ENCODE measurements at places on chromosomes 12 and 14. TPM values are rescaled to one million over a fixed set of nuclear protein-coding genes. Genes with fewer than 3 reads are reported as not detected.

DNA sequence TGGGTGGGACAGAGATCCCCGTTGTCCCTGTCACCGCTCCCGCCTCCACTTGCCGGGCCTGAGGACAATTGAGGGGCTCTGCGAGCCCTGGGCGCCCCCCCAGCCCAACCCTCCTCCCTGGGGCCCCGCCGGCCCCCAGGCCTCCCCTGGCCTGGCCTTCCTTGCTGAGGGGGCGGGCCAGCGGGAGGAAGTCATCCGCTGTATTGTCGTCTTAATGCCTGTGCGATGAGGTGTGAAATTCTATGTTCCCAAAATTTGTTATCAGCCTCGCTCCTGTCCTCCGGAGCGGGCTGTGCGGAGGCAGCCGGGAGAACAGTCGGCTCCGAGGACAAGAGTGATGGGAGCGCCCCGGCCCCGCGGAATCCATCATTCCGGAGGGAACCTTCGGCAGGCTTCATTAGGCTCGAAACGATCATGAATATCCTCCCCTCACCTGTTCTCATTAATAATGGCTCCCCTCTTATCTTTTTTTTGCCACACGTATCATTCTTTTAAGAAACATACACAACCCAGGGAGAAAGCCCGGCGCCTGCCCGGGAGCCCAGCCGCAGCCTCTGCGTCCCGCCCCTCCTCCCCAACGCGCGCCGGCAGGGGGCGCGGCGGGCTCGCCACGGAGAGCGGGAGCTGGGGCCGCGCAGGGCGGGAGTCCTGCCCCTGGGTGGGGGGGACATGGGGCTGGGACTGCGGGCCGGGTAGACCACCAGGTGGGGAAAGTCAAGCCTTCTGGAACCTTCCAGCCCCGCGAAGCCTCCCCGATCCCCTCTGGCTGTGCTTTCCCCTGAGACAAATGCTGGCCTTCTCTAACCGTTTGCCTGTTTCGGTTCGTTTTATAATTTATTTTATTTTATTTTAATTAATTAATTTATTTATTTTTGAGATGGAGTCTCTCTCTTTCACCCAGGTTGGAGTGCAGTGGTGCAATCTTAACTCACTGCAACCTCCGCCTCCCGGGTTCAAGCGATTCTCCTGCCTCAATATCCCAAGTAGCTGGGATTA is 17.1 kb upstream of the DLK1 start:
- DNase-seq: no peak

GRCh38 chr12:130742112-130742511 is 26.0 kb upstream of the RIMBP2 start:
- DNase-seq: no peak

Gene TPPP2
- not detected for total RNA-seq

Gene PUS1
- 8.9 TPM for total RNA-seq

Gene SLC6A12
- 1.5 TPM for total RNA-seq

Gene RPL10L
- not detected for total RNA-seq

- no peak for DNase-seq
Observed at GRCh38 chr14:36177489-36177888, 967 bp upstream of the PTCSC3 start.

GRCh38 chr14:28059254-28059653 is 707.3 kb upstream of the FOXG1 start:
- DNase-seq: no peak

Gene BCL2L14
- total RNA-seq: not detected

- DNase-seq: peak; percentile 35
Observed at GRCh38 chr12:120925740-120926563, 21.8 kb upstream of the SPPL3 start.

GRCh38 chr12:116172224-116172849 is 105.2 kb downstream of the MED13L start:
- no peak for DNase-seq

DNA sequence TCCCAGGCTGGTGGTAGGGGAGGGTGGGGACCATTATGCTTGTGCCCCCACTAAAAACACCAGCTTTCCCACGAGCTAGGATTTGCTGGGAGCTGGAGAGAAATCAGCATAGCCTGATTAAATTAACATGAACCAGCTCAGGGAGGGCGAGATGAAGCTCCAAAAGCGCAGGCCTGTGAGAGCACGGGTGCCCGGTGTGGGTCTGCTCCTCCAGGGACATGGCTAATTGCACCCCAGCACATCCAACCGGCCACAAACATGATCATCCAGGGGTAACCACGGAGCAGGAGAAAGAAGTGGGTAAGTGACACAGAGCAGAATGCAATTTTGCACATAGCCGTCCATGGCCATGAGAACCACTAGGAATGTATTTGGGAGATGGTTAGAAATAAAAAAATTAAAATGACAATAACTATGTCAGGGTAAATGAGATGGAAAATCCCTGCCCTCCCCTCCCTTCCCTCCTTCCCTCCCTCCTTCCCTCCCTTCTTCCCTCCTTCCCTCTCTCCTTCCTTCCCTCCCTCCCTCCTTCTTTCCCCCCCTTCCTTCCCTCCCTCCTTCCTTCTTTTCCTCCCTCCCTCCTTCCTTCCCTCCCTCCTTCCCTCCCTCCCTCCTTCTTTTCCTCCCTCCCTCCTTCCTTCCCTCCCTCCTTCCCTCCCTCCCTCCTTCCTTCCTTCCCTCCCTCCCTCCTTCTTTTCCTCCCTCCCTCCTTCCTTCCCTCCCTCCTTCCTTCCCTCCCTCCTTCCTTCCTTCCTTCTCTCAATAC is 26.9 kb downstream of the CLMN start:
- DNase-seq: no peak

DNA sequence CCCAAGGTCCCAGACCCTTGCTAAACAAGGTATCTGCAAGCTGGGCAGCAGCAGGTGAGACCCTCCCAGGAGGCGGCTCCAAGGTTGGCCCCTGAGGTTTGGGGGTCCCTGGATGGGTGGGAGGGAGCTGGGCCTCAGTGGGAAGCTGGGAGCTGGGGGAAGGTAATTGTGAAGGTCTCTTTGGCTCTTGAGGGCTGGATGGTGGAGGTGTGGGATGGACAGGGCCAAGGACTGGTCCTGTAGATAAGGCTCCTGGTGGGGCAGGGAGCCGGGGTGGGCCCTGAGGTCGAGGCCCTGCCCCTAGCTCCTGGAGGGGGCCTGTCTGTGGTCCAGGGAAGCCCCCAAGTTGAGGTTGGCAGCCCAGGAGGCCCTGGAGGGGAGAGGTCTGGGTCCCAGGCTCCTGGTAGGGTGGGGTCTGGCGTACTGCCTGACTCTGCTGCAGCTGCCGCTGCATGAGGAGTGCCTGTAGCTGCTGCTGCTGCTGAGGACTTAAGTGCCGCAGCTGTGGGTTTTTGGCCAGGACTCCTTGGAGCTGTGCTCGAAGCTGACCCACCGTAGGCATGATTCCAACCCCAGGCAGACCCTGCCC is 13.1 kb upstream of the PRKAG1 start:
- no peak for DNase-seq

GRCh38 chr12:127583041-127583440 is 683.9 kb upstream of the TMEM132C start:
- no peak for DNase-seq

DNA sequence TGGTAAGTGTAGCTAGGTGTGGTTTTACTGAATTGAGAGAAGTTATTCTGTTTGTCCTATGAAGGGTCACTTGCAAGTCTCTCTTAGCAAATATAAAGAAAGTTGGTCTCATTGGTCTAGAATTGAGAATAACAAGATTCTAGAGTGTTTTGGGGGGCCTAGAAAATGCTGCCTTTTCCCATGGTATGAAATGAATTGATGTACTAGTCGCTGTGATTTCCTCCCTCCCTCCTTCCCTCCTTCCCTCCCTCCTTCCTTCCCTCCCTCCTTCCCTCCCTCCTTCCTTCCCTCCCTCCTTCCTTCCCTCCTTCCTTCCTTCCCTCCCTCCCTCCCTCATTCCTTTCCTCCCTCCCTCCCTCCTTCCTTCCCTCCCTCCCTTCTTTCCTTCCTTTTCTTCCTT is 166.7 kb upstream of the RGS6 start:
- DNase-seq: no peak

Gene EIF2S3B
- total RNA-seq: 0.37 TPM

Gene FAR2
- total RNA-seq: 11.6 TPM

Gene GPD1
- total RNA-seq: 15.0 TPM

- DNase-seq: no peak
Observed at GRCh38 chr14:26403760-26404159, 194.1 kb downstream of the NOVA1 start.

Gene IQSEC3
- 2.1 TPM for total RNA-seq

DNA sequence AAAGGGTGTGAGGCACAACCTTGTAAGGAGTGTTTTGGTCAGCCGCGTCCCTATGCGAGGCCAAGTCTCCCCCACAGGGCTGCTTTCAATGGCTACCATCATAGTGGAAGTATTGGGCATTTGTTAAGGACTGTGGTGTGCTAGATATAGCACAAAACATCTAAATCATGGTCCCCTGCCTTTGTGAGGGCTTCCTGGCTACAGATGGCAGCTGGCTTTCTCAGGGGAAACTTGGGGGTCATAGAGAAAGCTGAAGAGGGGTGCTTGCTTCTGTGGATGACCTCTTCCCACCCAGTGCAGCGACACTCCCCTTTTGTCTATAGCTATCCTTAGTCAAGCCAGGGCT is 315.8 kb downstream of the ZFP36L1 start:
- DNase-seq: no peak

DNA sequence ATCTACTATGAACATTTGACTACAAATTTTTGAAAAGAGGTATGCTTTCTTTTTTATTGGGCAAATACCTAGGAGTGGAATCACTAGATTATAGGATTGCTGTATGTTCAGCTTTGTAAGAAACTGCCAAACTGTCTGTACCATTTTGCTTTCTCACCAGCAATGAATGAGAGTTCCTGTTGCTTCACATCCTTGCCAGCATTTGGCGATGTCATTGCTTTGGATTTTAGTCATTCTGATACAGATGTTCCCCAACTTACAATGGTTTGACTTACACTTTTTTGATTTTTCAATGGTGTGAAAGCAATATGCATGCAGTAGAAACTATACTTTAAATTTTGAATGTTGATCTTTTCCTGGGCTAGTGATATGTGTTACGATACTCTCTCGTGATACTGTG is 328.7 kb downstream of the RAD51B start:
- DNase-seq: no peak

Gene GPR137C
- total RNA-seq: 0.87 TPM

DNA sequence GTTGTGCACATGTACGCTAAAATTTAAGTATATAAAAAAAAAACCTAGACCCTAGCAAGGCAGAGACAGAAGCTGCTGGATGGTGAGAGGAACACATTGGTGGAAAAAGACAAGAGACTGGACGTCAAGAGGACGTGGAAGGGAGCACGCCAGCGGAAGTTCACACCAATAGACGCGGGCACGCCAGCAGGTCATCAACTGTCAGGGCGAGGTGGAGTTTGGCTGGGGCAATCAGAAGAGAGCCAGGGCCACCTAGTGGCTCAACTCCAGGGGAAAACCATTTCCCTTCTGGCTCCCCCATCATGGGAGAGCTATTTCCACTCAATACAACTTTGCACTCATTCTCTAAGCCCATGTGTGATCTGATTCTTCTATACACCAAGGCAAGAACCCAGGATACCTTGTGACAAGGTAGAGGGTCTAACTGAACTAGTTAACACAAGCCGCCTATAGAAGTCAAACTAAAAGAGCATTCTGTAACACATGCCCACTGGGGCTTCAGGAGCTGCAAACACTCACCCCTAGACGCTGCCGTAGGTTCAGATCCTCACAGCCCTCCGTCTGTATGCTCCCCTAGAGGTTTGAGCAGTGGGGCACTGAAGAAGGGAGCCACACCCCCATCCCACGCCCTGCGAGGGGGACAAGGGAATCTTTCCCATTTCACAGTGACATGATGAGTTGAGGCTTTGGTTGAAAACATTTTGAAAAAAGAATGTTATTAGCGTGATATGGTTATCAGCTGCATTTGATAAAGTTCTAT is 702.7 kb downstream of the TMTC2 start:
- DNase-seq: no peak

- peak; percentile 41 for DNase-seq
Observed at GRCh38 chr14:32404784-32405573, 75.9 kb downstream of the AKAP6 start.

DNA sequence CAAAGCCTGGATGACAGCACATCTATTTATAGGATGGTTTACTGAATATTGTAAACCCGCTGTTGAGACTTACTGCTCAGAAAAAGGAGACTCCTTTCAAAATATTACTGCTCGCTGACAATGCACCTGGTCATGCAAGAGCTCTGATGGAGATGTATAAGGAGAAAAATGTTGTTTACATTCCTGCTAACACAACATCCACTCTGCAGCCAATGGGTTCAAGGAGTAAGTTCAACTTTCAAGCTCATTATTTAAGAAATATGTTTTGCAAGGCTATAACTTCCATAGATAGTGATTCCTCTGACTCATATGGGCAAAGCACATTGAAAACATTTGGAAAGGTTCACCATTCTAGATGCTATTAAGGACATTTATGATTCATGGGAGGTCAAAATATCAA is 201.7 kb downstream of the SNAPC1 start:
- DNase-seq: no peak

Gene AICDA
- not detected for total RNA-seq

Gene NID2
- total RNA-seq: 40.6 TPM

- no peak for DNase-seq
Observed at GRCh38 chr14:49879646-49880204, 13.2 kb upstream of the ARF6 start.

GRCh38 chr12:89574736-89575208 is 48.9 kb upstream of the POC1B start:
- peak; percentile 37 for DNase-seq

- no peak for DNase-seq
Observed at GRCh38 chr14:75280291-75280830, 1.7 kb downstream of the FOS start.

- DNase-seq: no peak
Observed at GRCh38 chr12:31482816-31483215, 108.1 kb downstream of the DENND5B start.

DNA sequence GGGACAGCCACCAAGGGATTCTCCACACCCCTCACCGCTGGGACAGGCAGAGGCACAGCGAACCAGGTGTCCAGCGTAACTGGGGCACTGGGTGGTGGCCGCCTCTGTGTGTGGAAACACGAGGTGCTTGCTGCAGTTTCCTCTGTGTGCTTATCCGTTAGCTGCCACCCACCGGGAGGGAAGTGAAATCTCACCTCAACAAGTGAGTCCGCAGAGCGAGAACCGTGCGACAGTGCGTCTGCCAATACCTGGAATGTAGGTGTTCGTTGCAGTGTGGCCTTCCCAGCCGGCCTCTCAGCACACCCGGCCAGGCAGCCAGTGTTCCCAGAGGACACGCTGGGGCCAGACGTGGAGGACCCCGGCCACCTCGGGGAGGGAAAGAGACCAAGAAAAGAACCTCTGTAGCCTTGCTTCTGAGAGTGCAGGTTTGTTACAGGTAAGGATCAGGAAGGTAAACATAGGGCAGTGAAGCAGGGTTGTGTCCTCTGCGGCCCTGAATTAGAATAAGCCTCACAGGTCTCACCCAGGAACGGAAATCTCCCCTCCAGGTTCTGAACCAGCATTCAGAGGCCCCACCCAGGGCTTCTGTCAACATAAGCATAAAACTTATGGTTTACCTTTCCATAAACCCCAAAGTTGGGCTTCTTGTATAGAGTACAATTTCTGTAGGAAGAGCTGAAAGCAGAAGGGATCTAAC is 1.5 kb downstream of the BCL2L14 start:
- DNase-seq: no peak

GRCh38 chr12:13981296-13981962 is at the start of gene GRIN2B:
Gene GRIN2B, minus strand, starts transcription at chr12:13981602. Its CDS starts 115,394 bp downstream, at chr12:13866208.
- DNase-seq: no peak

All from heart left ventricle (tissue), 16 donors.